NB4 (cell line): ENCODE measurements at places on chromosomes 13 and 19.

DNA sequence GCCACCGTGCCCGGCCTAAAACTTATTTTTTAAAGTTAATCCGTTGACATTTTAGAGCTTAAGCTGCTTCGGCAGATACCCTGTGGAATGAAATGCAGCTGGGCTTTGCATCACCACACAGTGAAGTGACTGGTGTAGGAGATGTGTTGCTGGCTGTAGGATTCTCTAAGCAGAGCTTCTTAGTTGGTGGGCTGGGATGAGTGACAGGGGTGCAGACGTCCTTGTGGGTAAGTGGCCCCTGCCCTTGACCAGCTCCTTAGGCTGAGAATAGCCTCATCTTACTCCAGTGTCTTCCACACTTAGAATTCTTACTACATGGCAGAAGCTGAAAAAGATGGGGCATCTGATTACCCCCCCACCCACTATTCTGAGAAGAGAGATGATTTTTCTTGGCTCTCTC is 11.6 kb downstream of the GATAD2A start:
- DNase-seq, result no peak

DNA sequence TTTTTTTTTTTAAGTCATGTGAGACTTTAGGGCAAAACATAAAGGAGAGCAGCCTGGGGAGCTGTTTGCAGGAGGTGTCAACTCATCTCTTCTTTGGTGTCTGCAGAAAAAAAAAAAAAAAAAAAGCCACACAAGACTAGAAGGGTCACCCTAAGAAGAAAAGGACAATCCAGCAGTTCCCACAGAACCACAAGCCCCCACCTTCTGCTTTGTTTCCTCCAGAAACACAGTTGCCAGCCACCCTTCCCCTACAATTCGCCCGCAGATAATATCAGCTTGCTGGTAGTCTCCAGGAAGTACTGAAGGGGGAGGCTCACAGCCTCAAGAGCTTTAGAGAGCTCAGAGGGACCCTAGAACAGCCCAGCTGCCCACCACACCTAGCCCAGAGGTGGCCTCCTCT is 22.3 kb upstream of the ZBTB7A start:
- peak; percentile 87 for DNase-seq

GRCh38 chr19:4054441-4055208 is 12.1 kb downstream of the ZBTB7A start:
- DNase-seq, result no peak

DNA sequence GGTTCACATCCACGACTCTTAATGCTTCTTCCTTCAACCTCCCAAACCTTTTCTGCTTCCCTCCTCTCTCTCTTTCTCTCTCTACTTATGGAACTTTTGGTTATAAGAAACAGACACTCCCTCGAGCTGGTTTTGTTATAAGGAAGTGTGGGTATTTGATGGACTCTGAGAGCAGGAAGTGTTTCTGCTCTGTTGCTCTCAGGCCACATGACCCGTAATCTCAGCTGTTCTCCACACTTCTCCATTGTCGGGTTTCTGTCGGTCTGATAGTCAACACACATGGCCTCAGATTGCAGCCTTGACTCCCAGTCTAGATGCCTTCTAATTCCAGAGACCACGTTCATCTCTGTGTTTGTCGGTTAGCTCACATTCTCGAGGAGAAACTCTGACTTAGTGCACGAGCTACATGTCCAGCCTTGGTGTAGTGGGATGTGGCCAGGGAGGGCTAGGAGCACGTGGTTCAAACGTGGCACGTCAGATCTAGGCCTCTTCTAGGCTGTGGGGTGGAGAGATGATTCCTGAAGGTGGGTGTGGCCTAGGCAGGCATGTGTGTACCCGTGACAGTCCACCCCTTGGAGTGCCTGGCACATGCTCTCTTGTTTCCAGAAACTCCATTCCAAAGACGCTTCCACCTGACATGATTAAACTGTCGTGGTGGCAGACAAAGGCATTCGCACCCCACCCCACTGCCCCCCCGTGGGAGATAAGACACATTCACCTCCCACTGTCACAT is 26.3 kb downstream of the CNFN start:
- DNase-seq, result no peak

DNA sequence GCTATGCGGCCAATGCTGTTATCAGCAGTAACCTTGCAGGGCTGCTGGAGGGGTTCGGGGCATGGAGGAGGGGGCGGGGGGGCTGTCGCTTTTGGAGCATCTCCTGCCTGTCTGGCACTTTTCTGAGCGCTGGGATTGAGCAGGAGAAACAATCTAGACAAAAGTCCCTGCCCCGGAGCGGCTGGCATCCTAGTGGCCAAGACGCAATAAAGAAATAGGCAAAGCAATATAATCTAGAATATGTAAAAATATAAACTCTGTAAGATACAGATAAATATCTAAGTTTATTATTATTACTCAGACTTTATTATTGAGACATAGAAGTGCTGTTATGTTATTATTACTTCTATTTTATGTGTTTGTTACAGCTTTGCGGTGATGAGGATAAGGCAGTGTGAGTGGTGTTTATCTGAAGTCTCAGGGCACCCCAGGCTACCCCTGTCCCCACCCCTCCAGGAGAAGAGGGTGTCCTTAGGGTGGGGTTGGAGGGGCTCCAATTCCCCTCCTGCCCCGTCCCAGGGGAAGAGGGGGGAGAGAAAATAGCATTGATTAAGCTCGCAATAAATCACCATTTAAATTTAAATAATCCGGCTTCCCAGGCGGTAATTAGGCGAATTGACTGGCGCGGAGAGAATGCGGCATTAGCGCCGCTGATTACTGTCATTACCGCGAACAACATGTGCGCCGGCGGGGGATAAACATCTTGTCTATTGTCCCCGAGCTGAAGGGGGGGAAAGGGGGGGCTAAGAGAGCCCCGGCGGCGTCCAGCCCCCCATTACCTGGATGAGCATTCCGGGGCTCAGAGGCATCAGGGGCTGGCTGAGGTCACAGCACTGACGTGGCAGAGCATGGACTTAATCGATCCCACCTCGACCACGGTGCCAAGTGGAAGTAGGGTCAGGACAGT is 3.2 kb downstream of the NPAS1 start:
- DNase-seq, result no peak

- no peak for DNase-seq
Observed at GRCh38 chr13:89199138-89199537, 1528.0 kb downstream of the SLITRK5 start.

GRCh38 chr13:107721125-107721869 is 494.0 kb downstream of the LIG4 start:
- no peak for DNase-seq

DNA sequence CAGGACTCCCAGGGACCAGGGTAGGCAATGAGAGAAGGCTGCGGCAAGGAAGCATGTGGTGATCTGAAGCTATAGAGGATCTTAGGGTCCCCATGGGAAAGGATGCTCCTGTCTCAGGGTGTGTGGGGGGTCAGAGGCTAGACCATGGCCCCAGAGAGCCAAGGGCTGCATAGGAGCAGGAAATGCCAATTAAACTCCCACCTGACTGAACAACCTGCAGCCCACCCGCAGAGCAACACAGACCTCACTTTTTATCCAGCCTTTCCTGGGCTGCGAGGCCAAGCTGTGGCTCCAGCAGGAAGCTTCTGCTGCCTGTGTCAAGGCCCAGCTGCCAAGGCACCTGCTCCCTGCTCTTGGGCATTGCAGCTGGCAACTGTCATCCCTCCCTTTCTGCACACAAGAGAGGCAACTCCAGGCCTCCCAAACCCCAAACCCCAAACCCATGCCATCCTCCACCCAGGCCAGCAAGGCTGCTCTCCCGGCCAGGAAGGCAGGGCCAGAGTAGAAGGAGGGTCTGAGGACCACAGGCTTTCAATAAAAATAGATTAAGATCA is 290.1 kb downstream of the FOXO1 start:
- no peak for DNase-seq

DNA sequence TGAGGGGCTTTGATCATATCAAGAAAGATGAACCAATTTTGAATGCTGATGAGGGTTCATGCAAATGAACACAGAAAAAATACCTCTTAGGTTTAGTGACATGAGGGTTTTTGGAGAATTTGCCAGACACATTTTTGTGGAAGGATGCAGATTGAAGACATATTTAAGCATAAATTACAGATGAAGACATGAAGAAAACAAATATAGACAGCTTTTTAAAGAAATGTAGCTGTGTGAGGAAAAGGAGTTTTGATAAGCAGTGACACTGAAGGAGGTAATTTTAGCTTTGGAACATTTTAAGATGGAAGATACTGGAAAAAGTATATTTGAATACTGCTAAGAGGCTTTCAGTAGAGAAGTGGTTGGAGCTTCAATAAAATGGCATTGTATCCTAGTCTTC is 810.8 kb upstream of the GPC6 start:
- DNase-seq, result no peak

DNA sequence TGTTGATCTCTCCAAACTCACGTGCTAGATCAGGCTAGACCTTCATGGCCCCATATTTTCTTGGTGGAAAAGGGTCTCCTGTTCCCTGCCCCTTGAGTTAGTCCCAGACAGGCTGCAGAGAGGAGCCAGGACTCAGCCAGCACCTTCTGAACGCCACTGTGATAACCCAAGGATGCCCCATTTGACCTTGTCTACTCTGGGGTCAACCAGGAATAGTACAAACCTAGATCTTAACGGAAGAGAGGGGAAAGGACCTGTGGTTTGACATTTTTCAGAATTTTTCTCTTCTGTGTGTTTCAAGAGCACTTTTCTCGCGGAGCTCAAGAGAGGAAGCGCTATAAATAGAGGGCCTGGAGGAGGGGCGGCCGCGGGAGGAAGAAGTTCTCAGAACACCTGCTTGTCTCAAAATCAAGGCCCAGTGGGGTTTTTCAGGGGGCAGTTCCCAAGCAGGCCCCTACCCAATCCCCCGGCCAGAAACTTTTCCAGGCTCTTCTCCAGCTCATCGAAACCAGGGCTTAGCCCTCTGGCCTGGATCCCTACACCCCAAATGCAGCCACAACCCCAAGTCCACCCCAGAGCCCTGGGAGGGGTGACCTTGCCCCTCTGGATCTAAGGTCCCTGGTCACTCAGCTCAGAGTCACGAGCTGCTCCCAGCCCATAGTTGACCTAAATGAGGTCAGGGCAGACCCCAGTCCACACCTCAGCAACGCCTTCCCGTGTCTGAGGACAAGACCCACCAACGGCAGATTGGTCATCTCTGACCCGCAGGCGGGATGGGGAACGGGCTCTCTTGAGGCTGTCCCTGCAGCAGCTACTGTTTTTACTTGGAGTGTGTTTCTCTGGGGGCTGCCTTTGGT is 75.6 kb upstream of the TM9SF2 start:
- DNase-seq, result peak; percentile 48

GRCh38 chr13:25001476-25002206 is 94.3 kb upstream of the PABPC3 start:
- DNase-seq, result no peak
